Tibial nerve (tissue), 4 donors: ENCODE measurements at places on chromosomes 6 and 20. TPM values are rescaled to one million over a fixed set of nuclear protein-coding genes. Genes with fewer than 3 reads are reported as not detected.

Gene FLOT1
- 98.8 TPM for total RNA-seq

- DNase-seq: no peak
These were observed 668.2 kb upstream of the GJE1 start for GRCh38 chr6:141464490-141464889.

GRCh38 chr6:151275121-151275520, 35.4 kb downstream of the AKAP12 start:
- no peak for DNase-seq

DNA sequence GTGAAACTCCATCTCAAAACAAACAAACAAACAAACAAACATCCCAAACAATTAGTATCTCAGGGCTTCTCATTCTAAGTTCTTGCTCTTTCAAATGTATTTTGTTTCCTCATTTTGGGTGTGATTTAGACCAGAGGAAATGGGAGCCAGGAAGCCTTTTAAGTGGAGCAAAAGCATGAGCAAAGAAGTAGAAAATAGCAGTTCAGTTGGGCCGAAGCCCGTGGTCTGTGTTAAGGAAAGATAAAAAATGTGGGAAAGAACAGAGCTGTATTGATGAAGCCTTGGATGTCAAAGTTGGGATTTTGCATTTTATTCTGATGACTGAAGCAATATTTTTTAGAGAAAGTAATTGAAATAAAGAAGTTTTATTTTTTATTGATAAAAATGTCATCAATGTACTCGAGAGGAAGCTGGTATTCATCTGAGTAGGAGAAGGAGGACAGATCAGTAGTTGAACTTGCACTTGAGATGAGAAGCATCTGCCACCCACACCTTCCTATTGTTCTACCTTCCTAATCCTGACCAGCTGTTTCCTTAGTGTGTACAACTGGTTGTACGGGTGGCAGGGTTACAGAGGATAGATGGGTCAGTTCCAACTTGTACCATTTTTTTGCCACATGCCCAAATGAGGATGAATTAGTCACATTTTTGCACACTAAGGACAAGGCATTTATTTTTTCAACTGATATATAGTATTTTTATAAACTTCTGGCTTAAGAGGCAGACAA, 56.1 kb downstream of the KIAA0408 start:
- DNase-seq: no peak

DNA sequence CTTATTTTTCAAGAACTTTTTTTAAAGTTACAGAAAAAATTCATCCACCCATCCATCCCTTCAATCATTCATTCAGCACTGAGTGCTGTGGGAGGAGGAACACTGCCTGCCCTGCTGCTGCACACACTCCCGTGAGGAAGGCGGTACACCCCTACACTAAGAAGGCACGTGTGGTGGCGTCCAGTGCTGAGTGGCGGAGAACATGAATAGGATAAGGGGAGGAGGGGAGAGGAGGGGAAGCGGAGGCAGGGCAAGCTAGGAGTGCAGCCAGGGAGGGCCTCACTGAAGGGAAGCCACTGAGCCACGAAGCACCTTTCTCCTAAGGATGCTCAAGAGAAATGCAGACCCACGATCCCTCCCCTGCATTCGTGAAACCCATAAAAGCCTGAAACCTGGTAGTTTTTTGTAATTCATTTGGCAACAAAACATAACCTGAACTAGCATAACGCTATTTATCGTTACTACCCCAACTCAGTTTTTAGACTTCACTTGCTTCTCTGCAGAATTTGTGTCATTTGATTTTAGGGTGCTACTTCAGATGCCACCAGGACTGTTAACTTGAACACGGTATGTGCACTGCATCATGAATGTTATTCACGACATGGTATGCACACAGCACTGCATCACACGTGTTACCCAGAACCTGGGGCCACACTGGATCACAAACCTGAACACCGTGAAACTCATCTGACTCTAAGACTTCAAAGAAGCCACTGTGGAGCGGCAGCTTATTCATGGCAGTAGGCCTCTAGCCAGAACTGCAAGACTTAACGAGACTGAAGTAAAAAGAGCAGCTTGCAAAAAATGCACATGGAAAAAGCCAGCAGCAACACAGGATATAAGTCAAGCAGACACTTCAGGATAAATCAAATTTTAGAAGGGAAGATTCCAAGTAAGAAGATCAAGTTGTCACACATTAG, 3.5 kb downstream of the RNASET2 start:
- DNase-seq: no peak

- no peak for DNase-seq
These were observed 69.4 kb upstream of the NAA20 start for GRCh38 chr20:19947611-19948264.
